ENCODE measurements at places on chromosomes 16 and 17.

DNA sequence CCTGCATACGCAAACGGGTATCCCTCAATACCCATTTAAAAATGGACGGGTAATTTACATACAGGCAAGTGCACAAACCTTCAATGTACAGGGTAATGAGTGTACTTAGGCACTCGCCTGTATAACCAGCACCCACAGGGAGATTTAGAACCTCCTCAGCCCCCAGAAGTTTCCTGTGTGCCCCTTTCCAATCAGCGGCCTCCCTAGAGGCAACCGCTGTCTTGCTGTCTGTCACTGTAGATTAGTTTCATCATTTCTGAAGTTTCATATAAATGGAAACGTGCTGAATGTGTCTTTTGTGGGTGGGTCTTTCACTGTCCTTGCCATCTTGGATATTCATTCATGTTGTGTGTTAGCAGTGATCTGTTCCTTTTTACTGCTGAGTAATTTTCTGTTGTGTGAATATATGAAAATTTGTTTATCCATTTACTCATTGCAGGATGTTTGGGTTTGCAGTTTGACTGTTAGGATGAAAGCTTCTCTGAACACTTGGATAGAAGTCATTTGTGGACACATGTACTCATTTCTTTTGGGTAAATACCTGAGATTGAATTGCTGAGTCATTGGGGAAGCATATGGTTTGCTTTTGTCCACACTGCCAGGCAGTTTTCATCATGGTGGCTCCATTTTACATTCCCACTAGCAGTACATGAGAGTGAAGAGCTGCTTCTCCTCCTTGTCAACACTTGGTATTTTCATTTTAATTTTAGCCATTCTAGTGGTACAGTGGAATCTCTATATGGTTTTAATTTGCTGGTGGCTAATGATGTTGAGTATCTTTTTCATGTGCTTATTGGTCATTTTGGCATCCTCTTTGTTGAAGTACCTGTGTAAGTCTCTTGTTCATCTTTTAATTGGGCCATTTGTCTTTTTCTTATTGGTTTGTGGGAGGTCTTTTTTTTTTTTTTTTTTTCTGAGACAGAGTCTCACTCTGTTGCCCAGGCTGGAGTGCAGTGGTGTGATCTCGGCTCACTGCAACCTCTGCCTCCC, 2.1 kb upstream of the ADCY7 start:
- no peak for DNase-seq

DNA sequence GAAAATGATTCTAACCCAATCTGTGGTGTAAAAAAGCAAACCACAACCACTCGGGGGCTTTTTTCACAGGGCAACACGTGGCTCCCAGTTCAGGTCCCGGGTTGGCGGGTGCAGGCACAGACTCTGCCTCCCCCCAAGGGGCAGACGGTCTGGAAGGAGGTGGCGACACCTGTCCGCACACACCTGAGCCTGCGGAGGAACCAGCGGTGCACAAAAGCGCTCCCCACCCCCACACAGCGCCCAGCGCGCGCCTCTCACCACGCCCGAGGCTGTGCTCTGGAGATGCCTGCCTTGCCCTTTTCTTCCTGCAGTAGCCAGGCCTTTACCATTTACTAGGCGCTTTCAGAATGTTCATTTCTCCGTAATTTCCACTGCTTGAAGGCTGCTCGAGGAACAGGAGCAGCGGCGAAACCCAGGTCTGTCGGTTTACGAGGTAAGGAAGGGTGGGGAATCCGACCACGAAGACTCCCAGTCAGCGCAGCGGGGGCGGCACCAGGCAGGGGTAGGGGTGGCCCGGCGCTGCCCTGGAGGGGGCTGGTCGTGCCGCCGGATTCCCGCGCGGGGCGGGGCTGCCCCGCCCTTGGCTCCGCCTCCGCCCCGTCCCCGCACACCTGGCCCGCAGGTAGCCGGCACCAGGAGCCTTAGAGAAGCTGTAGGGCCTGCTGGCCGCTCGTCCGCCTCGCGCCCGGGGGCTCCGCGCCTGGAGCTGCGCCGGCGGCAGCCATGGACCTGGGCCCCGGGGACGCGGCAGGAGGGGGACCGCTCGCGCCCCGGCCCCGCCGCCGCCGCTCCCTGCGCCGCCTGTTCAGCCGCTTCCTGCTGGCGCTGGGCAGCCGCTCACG, at the start of gene USP43:
Gene USP43 (plus strand): TSS at position 608 of the 842 bp plus-strand sequence. CDS start 116 bp downstream, at position 724.
- no peak for DNase-seq

- no peak for DNase-seq
These were observed 34.9 kb downstream of the SMARCE1 start for GRCh38 chr17:40612599-40613244.

DNA sequence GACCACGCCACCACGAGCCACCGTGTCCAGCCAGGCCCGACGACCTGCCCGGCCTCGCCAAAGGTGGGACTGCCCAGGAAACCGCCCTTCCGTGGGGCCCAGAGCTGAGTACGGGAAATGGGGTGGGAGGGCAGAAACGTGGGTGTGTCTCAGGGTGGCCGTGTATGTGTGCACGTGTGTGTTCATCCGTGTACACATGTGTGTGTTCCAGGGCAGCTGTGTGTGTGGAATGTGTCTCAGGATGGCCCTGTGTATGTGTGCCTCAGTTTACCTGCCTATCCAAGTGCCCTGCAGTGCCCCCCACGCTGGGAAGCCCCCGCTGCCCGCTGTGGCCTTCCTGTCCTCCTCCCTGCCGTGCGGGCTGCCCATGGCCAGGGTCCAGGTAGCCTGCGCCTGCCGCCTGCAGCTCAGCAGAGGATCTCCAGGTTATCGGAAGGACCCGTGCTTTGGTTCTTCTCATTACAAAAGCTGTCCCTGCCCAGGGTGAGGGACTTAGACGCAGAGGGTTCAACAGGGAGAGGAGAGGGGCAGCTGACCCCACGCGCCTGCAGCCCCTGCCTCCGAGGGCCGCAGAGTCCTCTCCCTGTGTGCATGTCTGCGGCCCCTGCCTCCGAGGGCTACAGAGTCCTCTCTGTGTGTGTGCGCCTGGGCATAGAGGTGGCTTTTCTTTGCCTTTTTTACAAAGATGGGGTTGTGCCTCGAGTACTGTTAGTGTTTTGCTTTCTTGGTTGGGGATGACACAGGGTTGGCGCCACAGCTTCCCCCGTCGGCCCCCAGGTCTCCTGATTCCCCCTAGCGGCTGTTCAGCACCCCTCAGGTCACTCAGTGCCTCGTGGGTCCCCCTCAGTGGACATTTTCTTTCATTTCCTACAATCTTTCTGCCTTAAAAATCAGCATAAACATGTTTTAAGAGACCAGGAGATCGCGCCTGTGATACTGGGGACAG, 23.6 kb downstream of the ZNF469 start:
- DNase-seq, result no peak

GRCh38 chr17:80754846-80755245, 210.2 kb downstream of the RPTOR start:
- no peak for DNase-seq

GRCh38 chr16:80074329-80074728, 466.5 kb upstream of the DYNLRB2 start:
- no peak for DNase-seq

- no peak for DNase-seq
These were observed 22.5 kb upstream of the ALDH3A2 start for GRCh38 chr17:19626079-19626478.

GRCh38 chr17:49707246-49707607, 537 bp downstream of the SLC35B1 start:
- no peak for DNase-seq

- DNase-seq, result no peak
These were observed 301.8 kb upstream of the MAF start for GRCh38 chr16:79902351-79902750.

DNA sequence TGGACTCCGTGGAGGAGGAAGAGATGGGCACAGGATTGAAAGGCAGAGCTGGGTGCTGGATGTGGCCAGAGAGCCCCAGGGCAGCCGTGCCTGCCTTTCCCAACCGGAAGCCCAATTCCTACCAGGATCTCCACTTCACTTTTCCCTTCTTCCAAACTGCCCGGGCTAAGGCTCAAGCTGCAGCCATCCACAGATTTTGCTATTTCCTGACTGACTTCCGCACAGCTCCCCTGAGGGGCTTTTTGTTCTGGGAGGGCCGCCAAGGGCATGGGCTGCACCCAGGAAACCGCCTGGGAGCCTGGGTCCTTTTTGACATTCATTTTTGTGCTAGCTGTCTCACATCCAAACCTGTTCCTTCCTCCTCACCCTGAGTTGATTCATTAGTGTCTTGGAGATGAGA, 4.2 kb downstream of the SHISA6 start:
- DNase-seq, result no peak

DNA sequence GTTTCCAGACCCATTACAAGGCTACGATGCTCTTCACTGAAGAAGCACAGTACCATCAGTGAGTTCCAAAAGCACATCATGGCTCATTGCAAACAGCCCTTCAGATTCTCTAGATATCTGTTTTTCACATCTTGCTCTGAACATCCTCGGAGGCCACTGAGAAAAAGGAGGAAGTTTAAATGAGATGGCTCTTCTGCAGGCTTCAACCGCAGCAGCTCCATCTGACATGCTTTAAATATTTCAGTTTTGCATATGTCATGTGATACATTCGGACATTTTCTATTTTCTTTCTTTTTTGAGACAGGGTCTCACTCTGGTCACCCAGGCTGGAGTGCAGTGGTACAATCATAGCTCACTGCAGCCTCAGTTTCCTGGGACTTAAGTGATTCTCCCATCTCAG, 396.8 kb downstream of the NPIPA8 start:
- no peak for DNase-seq

- no peak for DNase-seq
These were observed at the start of gene P2RX1 for GRCh38 chr17:3915995-3916696. TSS of gene P2RX1 (minus strand) at chr17:3916465. CDS start at chr17:3916225, 240 bp downstream.

DNA sequence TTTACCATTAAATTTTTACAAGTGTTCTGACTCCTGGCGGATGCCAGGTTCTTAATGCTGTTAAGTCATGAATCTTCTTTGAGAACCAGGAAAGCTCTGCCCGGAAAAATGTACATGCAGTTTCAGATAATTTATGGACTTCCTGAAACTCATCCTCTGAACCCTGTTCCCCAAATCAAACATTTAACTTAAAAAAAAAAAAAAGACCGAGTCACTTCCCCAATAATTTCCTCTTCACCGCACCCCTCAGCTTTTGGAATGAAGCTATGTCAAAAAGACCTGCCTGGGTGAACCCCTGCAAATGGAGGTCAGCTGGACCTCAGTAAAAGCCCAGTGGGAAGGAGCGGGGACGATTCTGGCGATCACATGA, 15.0 kb downstream of the ZNF232 start:
- no peak for DNase-seq

DNA sequence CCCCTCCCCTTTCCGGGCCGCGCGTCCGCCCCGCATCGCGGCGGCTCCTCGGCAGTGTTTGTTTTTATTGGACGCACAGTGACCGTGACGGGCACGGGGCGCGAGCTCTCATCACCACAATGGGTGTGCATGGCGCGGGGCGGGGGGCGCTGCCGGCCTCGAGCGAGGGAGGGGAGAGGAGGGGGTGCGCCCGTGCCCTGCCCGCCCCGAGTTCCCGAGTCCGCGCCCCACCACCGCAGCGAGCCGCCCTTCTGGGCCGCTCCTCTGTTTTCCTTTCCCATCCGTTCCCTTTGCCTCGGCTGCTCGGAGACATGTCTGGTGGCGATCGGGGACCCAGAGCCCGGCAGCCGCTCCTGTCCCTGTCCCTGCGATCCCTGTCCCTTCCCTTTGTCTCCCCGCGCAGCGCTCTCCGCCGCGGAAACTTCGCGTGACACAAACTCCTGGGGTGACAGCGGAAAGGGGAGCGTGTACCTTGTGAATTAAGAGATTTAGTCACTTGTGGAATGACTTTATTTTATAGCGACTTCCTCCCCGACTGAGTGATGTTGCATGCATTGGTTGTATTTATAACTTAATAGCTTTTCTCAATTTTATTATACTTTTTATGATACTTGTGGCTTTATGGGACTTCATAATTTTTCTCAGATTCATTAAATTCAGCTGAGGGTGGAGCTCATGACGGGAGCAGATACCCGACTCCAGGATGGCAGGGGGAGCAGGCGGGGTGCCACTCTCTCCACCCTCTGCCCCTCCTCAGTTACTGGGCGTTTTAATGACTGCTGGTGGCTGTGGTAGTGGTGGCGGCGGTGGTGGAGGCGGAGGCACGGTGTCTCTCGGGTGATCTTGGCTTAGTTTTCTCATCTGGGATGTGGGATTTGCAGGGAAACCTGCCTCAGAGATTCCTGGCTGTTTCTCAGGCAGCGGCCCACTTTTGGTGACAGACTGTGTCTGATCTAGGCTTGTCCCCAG, 40.8 kb downstream of the MRM1 start:
- peak; percentile 53 for DNase-seq

DNA sequence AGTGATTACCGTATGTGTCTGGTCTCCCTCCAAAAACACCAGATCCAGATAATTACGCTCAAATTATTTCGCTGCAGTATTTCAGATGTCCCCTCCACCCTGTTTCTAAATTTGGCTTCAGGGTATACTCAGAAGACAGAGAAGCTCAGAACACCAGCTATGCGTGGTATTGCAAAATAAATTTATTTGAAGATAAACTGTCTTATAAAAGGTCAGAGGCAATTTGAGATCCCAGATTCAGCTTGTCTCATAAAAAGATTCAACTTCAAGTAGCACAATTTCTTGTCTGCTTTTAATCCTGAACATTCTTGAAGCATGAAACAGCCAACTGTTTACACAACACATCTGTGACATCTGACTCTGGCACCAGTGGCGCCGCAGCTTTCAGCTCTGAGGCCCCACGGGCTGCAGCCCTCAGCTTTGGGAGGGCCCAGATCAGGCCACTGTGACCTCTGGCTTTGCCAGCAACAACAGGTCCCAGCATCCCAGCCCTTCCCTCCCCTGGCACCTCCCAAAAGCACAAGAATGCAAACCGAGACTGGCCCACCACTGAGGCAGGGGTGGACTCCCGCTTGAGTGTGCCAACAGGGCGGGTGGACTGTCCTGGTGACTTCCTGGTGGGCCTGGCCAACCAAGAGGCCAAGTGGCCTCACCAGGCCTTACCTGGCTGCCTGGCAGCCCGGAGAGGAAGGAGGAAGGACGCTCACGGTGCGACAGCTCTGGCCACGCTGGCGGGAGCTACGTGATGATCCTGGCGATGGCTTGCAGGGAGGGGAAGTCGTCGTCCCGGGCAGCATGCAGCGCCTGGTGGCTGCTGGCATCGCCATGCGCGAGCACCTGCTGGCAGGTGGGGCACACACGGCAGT, 8.0 kb downstream of the SYNGR3 start:
- DNase-seq, result no peak

- no peak for DNase-seq
These were observed 9.9 kb downstream of the MXRA7 start for GRCh38 chr17:76700617-76701470.

DNA sequence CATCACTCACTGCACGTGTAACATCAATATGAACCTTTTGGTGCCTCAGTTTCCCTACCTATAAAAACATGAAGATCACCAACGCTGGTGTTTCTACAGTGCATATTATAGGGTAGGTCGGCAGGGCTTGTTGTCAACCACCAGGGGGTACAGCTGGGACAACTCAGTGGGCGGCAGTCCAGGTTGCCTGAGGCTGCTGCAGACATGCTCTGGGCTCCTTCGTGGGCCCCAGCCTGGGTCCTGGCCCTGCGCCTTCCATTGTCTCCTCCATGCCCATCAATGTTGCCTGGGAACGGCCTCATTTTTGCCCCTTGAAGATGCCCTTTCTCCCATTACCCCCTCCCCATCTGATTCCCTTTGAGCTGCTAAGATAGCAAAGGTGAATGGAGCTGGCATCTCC, 89.8 kb downstream of the GSG1L start:
- DNase-seq, result no peak

- peak; percentile 74 for DNase-seq
These were observed 1.2 kb downstream of the MAF start for GRCh38 chr16:79599256-79599836.

GRCh38 chr17:66531851-66532295, 229.5 kb downstream of the PRKCA start:
- no peak for DNase-seq

- no peak for DNase-seq
These were observed 30.1 kb upstream of the PMFBP1 start for GRCh38 chr16:72202014-72202413.

- no peak for DNase-seq
These were observed 12.7 kb downstream of the LGALS3BP start for GRCh38 chr17:78966910-78967600.

Data from NCI-H1092 treated with DMSO at 0.1 percent for 48 hours (cell line).